ENCODE measurements at places on chromosomes 12 and 14.

- peak overlapping the region; percentile 59 for H3K27ac ChIP-seq
- no peak overlapping the region for H3K4me3 ChIP-seq
- DNase-seq: no peak
- peaks cover 13% of the 10 kb centered on the region for H3K27me3 ChIP-seq
- H3K4me1 ChIP-seq: peaks cover 4% of the 10 kb centered on the region
These were observed 13.8 kb upstream of the DHRS4 start for GRCh38 chr14:23939607-23940326.

- no peaks in the 10 kb centered on the region for H3K36me3 ChIP-seq
- peaks cover 13% of the 10 kb centered on the region for H3K4me1 ChIP-seq
- H3K27ac ChIP-seq: no peak overlapping the region
- no peaks in the 10 kb centered on the region for H3K27me3 ChIP-seq
These were observed 33.7 kb upstream of the PPP2R5C start for GRCh38 chr14:101727611-101728366.

GRCh38 chr14:89600029-89600428 is 183.0 kb upstream of the FOXN3 start:
- peaks cover 37% of the 10 kb centered on the region for H3K36me3 ChIP-seq
- DNase-seq: no peak
- H3K4me1 ChIP-seq: no peaks in the 10 kb centered on the region
- H3K4me3 ChIP-seq: no peak overlapping the region
- H3K27ac ChIP-seq: no peak overlapping the region
- no peaks in the 10 kb centered on the region for H3K27me3 ChIP-seq

- DNase-seq: no peak
- peaks cover 22% of the 10 kb centered on the region for H3K4me1 ChIP-seq
- no peak overlapping the region for H3K4me3 ChIP-seq
- peak overlapping the region; percentile 88 for H3K27ac ChIP-seq
- no peaks in the 10 kb centered on the region for H3K27me3 ChIP-seq
- H3K36me3 ChIP-seq: no peaks in the 10 kb centered on the region
These were observed 30.7 kb downstream of the SNRNP35 start for GRCh38 chr12:123488539-123489230.

DNA sequence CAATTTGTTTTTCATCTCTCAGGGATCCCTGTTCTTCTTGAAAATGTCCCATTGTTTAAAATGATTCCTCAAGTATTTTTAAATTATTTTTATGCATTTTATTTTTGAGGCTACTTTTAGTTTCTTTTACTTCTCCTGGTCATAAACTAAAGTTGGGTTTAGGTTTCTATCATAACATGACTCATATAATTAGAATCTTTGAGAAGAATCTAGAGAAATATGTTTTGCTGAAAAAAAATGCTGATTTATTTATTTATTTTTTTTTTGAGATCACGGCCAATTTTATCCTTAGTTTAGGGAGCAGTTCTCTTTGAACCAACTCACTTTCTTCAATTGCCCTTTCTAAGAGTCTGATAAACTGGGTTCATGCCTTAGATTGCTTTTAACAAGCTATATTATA is 1157.1 kb downstream of the BCL11B start:
- no peaks in the 10 kb centered on the region for H3K36me3 ChIP-seq
- H3K4me3 ChIP-seq: no peak overlapping the region
- H3K27me3 ChIP-seq: peaks cover 4% of the 10 kb centered on the region
- no peak overlapping the region for H3K27ac ChIP-seq
- peaks cover 5% of the 10 kb centered on the region for H3K4me1 ChIP-seq

DNA sequence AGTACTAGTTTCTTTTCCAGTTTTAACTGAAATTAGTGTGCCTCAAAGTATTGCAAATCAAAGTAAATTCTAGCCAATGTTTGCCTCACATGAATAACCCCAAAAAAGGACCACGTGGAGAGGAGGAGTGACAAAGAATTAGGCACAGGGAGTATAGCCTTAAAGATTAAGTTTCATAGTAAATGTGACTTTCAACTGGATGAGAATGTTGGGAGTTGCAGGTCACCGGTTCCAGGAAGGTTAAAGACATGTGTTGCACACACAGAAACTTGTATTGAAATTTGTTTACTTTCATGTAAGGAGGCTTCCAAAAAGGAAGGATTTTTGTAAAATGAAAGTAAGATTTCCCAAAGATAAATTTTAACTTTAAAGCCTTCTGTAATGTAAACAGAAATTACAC is 89.1 kb upstream of the CCDC198 start:
- no peaks in the 10 kb centered on the region for H3K27me3 ChIP-seq
- no peak overlapping the region for H3K27ac ChIP-seq
- no peak overlapping the region for H3K4me3 ChIP-seq
- DNase-seq: no peak
- H3K4me1 ChIP-seq: peaks cover 6% of the 10 kb centered on the region

DNA sequence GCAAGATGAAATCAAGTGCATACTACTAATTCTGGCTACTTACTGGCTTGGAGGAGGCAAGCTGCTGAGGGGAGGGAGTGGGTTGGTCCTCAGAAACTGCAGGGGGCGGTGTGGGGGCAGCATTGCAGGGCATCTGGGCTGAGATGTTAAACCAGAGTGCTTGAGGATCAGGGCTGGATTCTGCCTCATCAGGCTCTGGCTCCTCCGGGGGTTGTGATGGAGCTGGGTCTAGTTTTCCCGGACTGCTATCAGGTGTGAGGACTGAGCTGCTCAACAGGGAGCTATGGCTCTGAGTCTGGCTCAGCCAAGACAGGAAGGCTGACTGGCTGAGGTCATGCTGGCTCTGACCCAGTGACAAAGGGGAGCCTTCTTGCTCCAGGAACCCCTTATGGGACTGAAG is 28.6 kb downstream of the BAZ2A start:
- no peaks in the 10 kb centered on the region for H3K4me1 ChIP-seq
- H3K4me3 ChIP-seq: no peak overlapping the region
- no peak overlapping the region for H3K27ac ChIP-seq
- H3K27me3 ChIP-seq: no peaks in the 10 kb centered on the region

- H3K27me3 ChIP-seq: peaks cover 47% of the 10 kb centered on the region
- H3K36me3 ChIP-seq: no peaks in the 10 kb centered on the region
- H3K4me1 ChIP-seq: peaks cover 15% of the 10 kb centered on the region
- no peak overlapping the region for H3K27ac ChIP-seq
These were observed 156.6 kb downstream of the DAD1 start for GRCh38 chr14:22432348-22432976.

- no peak overlapping the region for H3K27ac ChIP-seq
- H3K4me1 ChIP-seq: peaks cover 26% of the 10 kb centered on the region
- no peak overlapping the region for H3K4me3 ChIP-seq
- H3K27me3 ChIP-seq: peaks cover 11% of the 10 kb centered on the region
- no peak for DNase-seq
- H3K36me3 ChIP-seq: peaks cover 33% of the 10 kb centered on the region
These were observed 4.5 kb downstream of the E2F7 start for GRCh38 chr12:77060883-77061240.

- H3K4me1 ChIP-seq: no peaks in the 10 kb centered on the region
- no peak overlapping the region for H3K27ac ChIP-seq
- no peak overlapping the region for H3K4me3 ChIP-seq
- no peaks in the 10 kb centered on the region for H3K27me3 ChIP-seq
- no peak for DNase-seq
These were observed 22.2 kb downstream of the CCDC63 start for GRCh38 chr12:110869026-110869425.

GRCh38 chr12:41606468-41607445 is 418.6 kb downstream of the PDZRN4 start:
- H3K27me3 ChIP-seq: no peaks in the 10 kb centered on the region
- no peak for DNase-seq
- H3K4me3 ChIP-seq: no peak overlapping the region
- no peak overlapping the region for H3K27ac ChIP-seq
- no peaks in the 10 kb centered on the region for H3K36me3 ChIP-seq

- no peaks in the 10 kb centered on the region for H3K4me1 ChIP-seq
- no peak overlapping the region for H3K27ac ChIP-seq
- no peaks in the 10 kb centered on the region for H3K36me3 ChIP-seq
- DNase-seq: no peak
- H3K4me3 ChIP-seq: no peak overlapping the region
These were observed 129.8 kb downstream of the TBX5 start for GRCh38 chr12:114275932-114276785.

DNA sequence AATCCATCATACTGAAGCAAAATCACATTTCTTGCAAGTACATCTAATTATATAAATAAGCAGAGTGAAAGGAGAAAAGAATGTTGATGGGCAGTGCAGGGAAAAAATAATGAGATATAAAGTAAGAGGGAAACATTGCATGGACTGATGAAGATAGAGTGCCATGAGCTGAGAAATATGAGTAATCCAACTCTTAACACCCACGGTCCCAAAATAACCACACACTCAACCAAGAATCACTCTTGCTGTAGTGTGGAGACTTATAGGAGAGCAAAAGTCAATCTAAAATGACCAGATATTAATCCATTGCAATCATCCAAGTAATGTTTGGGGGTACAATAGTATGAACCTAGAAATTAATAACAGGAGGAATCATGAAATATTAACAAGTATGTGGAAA is 40.2 kb downstream of the MYF5 start:
- no peak overlapping the region for H3K4me3 ChIP-seq
- DNase-seq: no peak
- H3K36me3 ChIP-seq: no peaks in the 10 kb centered on the region
- H3K27me3 ChIP-seq: no peaks in the 10 kb centered on the region
- no peak overlapping the region for H3K27ac ChIP-seq
- no peaks in the 10 kb centered on the region for H3K4me1 ChIP-seq

GRCh38 chr14:62314871-62315270 is 552.7 kb downstream of the SNAPC1 start:
- peaks cover 5% of the 10 kb centered on the region for H3K4me1 ChIP-seq
- H3K27me3 ChIP-seq: no peaks in the 10 kb centered on the region
- no peaks in the 10 kb centered on the region for H3K36me3 ChIP-seq
- H3K4me3 ChIP-seq: no peak overlapping the region

DNA sequence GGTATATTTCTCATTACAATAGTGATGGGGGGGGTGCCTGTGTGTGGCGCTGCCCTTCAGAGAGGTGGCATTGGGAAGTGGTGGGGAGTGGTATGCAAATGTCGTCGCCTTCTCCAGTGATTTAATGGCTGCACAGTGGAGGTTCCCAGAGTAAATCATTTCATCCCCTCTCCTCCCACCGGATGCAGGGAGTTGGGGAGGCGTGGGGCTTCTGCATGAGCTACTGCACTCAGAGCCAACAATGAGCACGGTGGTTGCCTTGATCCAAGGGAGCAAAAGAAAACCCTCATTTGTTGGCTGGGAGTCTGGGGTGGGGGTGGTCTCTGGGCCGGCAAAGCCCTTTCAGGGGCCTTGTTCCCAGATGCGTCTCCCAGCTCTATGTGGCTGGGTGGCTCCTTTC is 124.3 kb downstream of the AACS start:
- peaks cover 48% of the 10 kb centered on the region for H3K4me1 ChIP-seq
- peaks cover 83% of the 10 kb centered on the region for H3K27me3 ChIP-seq
- H3K27ac ChIP-seq: no peak overlapping the region
- peak overlapping the region; percentile 85 for H3K4me3 ChIP-seq
- H3K36me3 ChIP-seq: no peaks in the 10 kb centered on the region

DNA sequence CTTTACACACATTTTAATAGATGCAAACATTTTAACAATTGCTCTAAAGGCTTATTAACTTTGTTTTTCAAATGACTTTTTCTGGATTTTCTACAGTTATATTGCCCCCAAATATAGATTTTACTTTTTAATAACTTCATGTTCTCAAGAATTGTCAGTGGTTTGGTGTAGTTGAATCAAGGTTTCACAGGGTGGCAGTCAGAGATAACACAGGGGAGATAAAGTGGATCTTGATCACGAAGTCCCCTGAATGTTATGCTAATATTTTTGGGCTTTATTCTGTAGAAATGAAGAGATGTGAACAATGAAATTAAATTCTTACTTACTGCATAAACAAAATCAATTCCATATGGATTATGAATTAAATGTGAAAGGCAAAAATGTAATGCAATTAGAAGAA is 248.1 kb downstream of the AEBP2 start:
- H3K4me1 ChIP-seq: no peaks in the 10 kb centered on the region
- no peak overlapping the region for H3K27ac ChIP-seq
- no peak for DNase-seq
- no peak overlapping the region for H3K4me3 ChIP-seq

GRCh38 chr12:49792976-49793580 is 35.1 kb downstream of the NCKAP5L start:
- H3K4me3 ChIP-seq: no peak overlapping the region
- H3K27me3 ChIP-seq: no peaks in the 10 kb centered on the region
- no peak overlapping the region for H3K27ac ChIP-seq
- no peak for DNase-seq

GRCh38 chr14:29687866-29688265 is 239.8 kb downstream of the PRKD1 start:
- H3K4me1 ChIP-seq: peaks cover 5% of the 10 kb centered on the region
- DNase-seq: no peak
- H3K36me3 ChIP-seq: peaks cover 3% of the 10 kb centered on the region
- H3K27ac ChIP-seq: no peak overlapping the region
- no peak overlapping the region for H3K4me3 ChIP-seq
- H3K27me3 ChIP-seq: no peaks in the 10 kb centered on the region

Measured in neural crest cell (in vitro differentiated cells).